ENCODE measurements at places on chromosomes 2 and 18. TPM values are rescaled to one million over a fixed set of nuclear protein-coding genes. Genes with fewer than 3 reads are reported as not detected.

Gene WDFY1
- total RNA-seq: 25.7 TPM

DNA sequence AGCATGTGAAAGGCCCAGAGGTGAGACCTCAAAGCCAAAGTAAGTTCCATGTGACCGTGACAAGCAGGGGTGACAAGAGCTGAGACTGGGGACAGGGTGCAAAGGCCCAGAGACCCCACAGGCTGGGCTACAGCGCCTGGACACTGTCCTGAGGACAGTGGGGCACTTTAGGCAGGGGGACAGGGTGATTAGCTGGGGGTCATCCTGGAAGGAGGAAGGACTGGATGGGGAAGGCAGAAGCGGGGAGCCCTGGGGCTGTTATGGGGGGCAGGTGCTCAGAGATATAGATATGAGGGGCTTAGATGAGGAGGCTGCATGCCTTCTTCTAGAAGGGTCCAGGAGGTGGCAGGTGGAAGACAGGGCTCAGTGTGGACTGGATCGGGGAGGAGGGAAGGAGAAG, 31.5 kb downstream of the KIF1A start:
- H3K4me3 ChIP-seq: no peak overlapping the region
- no peaks in the 10 kb centered on the region for H3K36me3 ChIP-seq
- no peak overlapping the region for H3K27ac ChIP-seq
- no peak for DNase-seq
- H3K4me1 ChIP-seq: no peaks in the 10 kb centered on the region

Gene CNGA3
- 13.7 TPM for total RNA-seq

DNA sequence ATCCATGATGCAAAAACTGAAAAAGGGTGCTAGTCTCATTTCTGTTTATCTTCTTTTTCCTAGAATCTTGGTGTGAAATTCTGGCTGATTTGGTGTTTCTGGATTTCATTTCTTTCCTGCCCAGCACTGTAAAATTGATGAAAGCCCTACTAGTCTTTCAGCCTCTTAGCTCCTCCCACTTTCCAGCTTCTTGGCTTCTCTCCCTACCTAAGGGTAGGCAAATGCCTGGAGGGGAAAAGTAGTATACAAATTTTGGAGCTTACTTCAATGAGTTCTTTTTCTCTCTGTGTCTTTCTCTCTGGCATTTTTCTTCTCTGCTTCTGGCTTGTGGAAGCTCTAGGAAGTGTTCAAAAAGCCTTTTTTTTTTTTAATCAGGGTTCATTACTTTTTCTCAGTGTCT, 160.5 kb downstream of the XIRP2 start:
- no peak overlapping the region for H3K27ac ChIP-seq
- H3K36me3 ChIP-seq: no peaks in the 10 kb centered on the region
- peaks cover 5% of the 10 kb centered on the region for H3K4me1 ChIP-seq
- H3K27me3 ChIP-seq: no peaks in the 10 kb centered on the region
- DNase-seq: no peak

DNA sequence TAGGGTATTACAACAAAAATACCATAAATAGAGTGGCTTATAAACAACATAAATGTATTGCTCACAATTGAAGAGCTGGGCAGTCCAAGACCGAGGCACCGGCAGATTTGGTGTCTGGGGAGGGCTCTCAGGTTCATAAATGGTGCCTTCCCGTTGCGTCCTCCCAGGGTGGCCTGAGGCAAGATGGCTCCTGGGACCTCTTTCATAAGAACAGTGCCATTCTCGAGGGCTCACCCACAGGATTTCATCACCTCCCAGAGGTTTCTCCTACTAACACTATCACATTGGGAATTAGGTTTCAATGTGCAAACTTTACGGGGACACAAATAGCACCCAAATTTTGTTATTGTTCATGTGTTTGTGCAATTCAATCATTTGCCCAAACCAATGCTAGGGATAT, 793.5 kb upstream of the HS6ST1 start:
- no peaks in the 10 kb centered on the region for H3K27me3 ChIP-seq
- no peaks in the 10 kb centered on the region for H3K4me1 ChIP-seq
- no peaks in the 10 kb centered on the region for H3K36me3 ChIP-seq
- no peak overlapping the region for H3K27ac ChIP-seq
- DNase-seq: no peak

DNA sequence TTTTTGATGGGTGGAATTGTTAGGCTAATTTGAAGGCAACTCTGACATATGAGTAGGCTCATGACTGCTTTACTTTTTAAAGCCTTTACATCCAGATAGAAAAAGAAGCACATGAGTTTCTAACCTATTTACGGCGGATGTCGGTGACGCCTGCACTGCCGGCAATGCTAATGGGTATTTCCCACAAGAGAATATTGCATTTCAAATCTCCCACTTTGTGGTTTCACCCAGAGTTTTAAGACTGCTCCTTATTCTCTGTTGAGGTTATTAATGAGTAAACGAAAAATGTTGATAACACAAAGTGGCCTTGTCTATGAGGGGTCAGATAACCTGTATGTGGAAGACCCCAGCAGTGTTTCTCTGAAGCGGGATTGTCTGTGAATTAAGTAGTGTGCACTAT, 14.0 kb downstream of the CCDC85A start:
- peaks cover 5% of the 10 kb centered on the region for H3K36me3 ChIP-seq
- peaks cover 8% of the 10 kb centered on the region for H3K27me3 ChIP-seq
- no peaks in the 10 kb centered on the region for H3K4me1 ChIP-seq
- DNase-seq: no peak
- H3K27ac ChIP-seq: no peak overlapping the region

GRCh38 chr2:39487398-39488250, 50.5 kb upstream of the MAP4K3 start:
- no peaks in the 10 kb centered on the region for H3K36me3 ChIP-seq
- DNase-seq: no peak
- no peak overlapping the region for H3K27ac ChIP-seq
- H3K27me3 ChIP-seq: no peaks in the 10 kb centered on the region
- peaks cover 18% of the 10 kb centered on the region for H3K4me1 ChIP-seq
- no peak overlapping the region for H3K4me3 ChIP-seq

GRCh38 chr18:59272221-59272888, 899 bp downstream of the RAX start:
- H3K36me3 ChIP-seq: no peaks in the 10 kb centered on the region
- H3K27me3 ChIP-seq: peaks cover 100% of the 10 kb centered on the region
- H3K4me3 ChIP-seq: peak overlapping the region; percentile 38
- H3K27ac ChIP-seq: no peak overlapping the region
- peaks cover 52% of the 10 kb centered on the region for H3K4me1 ChIP-seq
- peak; percentile 89 for DNase-seq

- no peaks in the 10 kb centered on the region for H3K4me1 ChIP-seq
- no peak overlapping the region for H3K4me3 ChIP-seq
- no peak overlapping the region for H3K27ac ChIP-seq
- no peaks in the 10 kb centered on the region for H3K27me3 ChIP-seq
- no peaks in the 10 kb centered on the region for H3K36me3 ChIP-seq
- DNase-seq: no peak
Measured at GRCh38 chr2:110221938-110222337, 9.6 kb upstream of the MTLN start.

Gene NPHP1
- total RNA-seq: 8.0 TPM

GRCh38 chr2:110770959-110771431, 38.6 kb downstream of the ACOXL start:
- peaks cover 28% of the 10 kb centered on the region for H3K4me1 ChIP-seq
- H3K4me3 ChIP-seq: peak overlapping the region; percentile 12
- DNase-seq: no peak
- H3K27me3 ChIP-seq: no peaks in the 10 kb centered on the region
- no peaks in the 10 kb centered on the region for H3K36me3 ChIP-seq

DNA sequence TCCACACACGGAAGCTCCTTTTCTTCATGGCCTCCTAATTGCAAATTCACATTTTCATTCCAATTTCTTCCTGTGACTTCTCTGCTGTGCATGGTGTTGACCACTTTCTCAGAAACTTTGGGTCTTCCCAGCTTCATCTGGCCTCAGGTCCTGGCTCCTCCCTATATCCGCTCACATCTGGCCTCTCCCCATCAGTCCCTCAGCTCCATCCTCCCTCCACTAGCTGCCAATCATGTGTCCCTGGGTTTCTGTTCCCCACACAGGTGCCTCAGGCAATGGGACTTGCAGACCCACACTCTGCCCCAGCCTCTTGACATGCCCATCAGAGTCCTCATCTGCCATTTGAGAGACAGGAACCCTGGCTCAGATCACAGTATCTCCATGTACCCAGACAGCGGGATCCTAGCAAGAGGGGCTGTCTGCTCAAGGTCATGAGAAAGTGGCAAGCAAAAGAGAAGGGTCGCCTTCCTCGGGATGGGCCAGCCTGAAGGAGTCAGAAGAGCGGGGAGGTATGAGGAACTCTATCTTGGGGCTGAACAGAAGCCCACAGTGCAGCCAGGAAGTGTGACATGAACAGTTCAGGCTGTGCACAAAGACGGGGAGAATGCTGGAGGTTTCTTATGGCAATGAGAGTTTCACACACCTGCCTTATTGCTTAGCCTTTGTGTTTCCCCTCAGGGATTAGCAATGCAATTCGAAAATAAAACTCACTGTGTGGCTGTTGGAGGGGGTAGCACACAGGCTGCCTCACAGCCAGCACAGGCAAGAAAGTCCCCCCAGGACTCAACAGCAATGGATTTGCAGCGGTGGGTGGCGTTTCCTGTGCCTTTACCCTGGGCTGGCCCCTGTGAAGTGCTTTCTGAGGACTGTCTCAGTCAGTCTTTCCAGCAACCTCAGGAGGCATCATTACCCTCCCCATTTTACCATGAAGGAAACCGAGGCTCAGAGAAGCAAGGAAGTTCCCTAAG, 69.5 kb downstream of the COPS8 start:
- peak; percentile 90 for DNase-seq
- H3K27ac ChIP-seq: no peak overlapping the region
- no peak overlapping the region for H3K4me3 ChIP-seq
- no peaks in the 10 kb centered on the region for H3K27me3 ChIP-seq

Gene DAPL1
- not detected for total RNA-seq

DNA sequence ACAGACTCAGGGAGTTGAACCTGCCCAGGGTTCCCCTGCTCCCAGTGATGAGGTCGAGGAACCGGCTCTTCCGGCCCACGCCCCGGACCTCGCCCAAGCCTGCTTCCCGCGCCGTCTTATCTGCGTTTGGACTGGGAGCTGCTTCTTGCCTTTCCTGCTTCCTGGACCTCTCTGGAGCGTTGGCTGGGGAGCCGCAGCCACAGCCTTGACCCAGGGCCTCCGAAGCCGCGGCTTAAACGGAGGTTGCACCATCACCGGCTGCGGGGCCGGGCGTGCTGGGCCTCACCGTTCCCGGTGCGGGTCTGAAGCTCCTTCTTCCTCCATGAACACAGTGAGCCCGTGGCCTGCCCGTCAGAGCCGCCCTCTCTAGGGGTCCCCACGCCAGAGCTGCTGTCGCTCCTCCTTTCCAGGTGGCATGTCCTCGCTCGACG, 13.3 kb downstream of the NTSR2 start:
- H3K27ac ChIP-seq: no peak overlapping the region
- peaks cover 33% of the 10 kb centered on the region for H3K27me3 ChIP-seq
- H3K4me3 ChIP-seq: no peak overlapping the region
- no peak for DNase-seq

GRCh38 chr18:811182-811891, 705 bp downstream of the YES1 start:
- H3K36me3 ChIP-seq: no peaks in the 10 kb centered on the region
- DNase-seq: no peak
- peak overlapping the region; percentile 93 for H3K27ac ChIP-seq
- H3K4me3 ChIP-seq: peak overlapping the region; percentile 91
- no peaks in the 10 kb centered on the region for H3K27me3 ChIP-seq

DNA sequence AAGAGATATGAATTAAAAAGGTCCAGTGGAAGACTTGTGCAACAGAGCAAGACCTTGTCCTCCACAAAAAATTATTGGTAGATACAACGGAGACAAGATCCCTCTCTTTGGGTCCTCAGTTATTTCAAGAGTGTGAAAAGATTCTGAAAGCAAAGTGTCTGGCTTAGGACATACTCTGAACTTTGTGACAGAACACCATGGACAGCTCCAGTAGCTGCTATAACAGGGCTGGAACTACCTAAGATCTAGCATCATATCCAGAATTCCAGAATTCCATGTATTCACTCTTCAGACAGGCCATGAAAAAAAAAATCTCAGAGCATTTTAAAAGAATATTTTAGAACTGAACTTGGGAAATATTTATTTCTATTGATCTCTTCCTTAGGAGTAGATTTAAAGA, 74.8 kb upstream of the ZBTB14 start:
- H3K36me3 ChIP-seq: no peaks in the 10 kb centered on the region
- H3K27ac ChIP-seq: no peak overlapping the region
- H3K4me1 ChIP-seq: no peaks in the 10 kb centered on the region
- no peak overlapping the region for H3K4me3 ChIP-seq
- no peaks in the 10 kb centered on the region for H3K27me3 ChIP-seq

GRCh38 chr2:210481601-210482175, 5.1 kb upstream of the LANCL1 start:
- H3K27me3 ChIP-seq: no peaks in the 10 kb centered on the region
- H3K4me3 ChIP-seq: no peak overlapping the region
- no peaks in the 10 kb centered on the region for H3K36me3 ChIP-seq
- no peak for DNase-seq

- DNase-seq: peak; percentile 66
- H3K36me3 ChIP-seq: peaks cover 4% of the 10 kb centered on the region
- no peaks in the 10 kb centered on the region for H3K27me3 ChIP-seq
- H3K4me3 ChIP-seq: no peak overlapping the region
- no peaks in the 10 kb centered on the region for H3K4me1 ChIP-seq
Measured at GRCh38 chr2:54029721-54030395, 59.1 kb upstream of the PSME4 start.

GRCh38 chr2:17557596-17557995, 17.1 kb downstream of the VSNL1 start:
- H3K4me3 ChIP-seq: no peak overlapping the region
- H3K27ac ChIP-seq: no peak overlapping the region
- H3K27me3 ChIP-seq: no peaks in the 10 kb centered on the region
- H3K36me3 ChIP-seq: no peaks in the 10 kb centered on the region

GRCh38 chr2:147255812-147256211, 589.0 kb upstream of the ACVR2A start:
- H3K27ac ChIP-seq: peak overlapping the region; percentile 36
- DNase-seq: no peak
- H3K36me3 ChIP-seq: no peaks in the 10 kb centered on the region
- H3K4me1 ChIP-seq: peaks cover 32% of the 10 kb centered on the region
- no peaks in the 10 kb centered on the region for H3K27me3 ChIP-seq

Data from esophagus muscularis mucosa (tissue), 4 donors.